ENCODE measurements at places on chromosomes 4 and X.
A peak's percentile ranks its signal among the peaks of the same experiment; 100 is the strongest.

- DNase-seq: no peak
These were observed 741 bp downstream of the SPATA18 start for GRCh38 chr4:52051615-52052474.

DNA sequence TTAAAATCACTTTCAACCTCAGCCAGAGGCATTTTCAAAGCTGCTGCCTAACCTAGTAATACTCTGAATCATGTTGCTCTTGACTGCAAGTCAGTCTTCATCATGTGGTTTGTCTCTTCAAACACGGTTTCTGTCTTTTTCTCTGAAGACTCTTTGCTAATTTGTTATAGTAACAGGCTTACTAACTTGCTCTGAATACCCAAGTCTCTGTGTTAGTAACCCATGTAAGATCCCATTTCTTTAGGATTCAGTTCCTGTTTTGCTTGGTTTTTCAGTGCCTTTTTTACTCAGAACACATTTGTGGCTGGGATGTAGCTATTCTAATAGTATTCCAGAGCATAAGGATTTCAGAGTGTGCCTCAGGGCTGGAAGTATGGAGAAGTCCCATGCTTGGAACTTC is 1450.6 kb upstream of the IGFBP7 start:
- DNase-seq: no peak

DNA sequence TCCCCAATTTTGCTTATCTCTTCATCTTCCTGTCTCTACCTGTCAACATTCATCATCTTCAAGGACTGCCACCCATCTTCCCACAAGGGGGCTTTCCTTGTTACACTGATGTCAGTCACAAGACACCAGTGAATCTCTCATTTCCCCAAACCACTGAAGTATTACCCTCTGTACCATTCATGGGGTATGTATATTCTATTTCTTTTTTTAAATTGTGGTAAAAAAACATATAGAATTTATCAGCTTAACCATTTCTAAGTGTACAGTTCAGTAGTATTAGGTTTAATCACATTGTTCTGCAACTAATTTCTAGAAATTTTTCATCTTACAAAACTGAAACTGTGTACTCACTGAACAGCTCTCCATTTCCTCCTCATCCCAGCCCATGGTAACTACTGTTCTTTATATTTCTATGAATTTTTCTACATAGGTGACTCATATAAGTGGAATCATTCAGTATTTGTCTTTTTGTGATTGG is 98.6 kb downstream of the LARP7 start:
- no peak for DNase-seq

- no peak for DNase-seq
These were observed 62.0 kb downstream of the CCSER1 start for GRCh38 chr4:90189178-90189577.

- no peak for DNase-seq
These were observed 172.9 kb downstream of the AFAP1 start for GRCh38 chr4:7766661-7767345.

DNA sequence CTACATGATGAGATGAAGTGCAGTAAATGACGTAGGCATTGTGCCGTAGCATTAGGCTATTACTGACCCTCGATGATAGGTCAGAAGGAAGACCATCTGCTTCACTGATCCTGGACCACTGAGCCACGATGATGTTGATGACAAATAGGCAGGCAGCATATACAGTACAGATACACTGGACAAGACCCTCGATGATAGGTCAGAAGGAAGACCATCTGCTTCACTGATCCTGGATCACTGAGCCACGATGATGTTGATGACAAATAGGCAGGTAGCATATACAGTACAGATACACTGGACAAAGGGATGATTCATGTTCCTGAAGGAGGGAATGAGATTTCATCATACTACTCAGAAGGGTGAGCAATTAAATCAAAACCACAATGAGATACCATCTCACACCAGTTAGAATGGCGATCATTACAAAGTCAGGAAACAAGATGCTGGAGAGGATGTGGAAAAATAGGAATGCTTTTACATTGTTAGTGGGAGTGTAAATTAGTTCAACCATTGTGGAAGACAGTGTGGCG is 50.9 kb downstream of the BEND4 start:
- no peak for DNase-seq

- DNase-seq: no peak
These were observed 2.0 kb downstream of the MSX1 start for GRCh38 chr4:4861390-4862018.

DNA sequence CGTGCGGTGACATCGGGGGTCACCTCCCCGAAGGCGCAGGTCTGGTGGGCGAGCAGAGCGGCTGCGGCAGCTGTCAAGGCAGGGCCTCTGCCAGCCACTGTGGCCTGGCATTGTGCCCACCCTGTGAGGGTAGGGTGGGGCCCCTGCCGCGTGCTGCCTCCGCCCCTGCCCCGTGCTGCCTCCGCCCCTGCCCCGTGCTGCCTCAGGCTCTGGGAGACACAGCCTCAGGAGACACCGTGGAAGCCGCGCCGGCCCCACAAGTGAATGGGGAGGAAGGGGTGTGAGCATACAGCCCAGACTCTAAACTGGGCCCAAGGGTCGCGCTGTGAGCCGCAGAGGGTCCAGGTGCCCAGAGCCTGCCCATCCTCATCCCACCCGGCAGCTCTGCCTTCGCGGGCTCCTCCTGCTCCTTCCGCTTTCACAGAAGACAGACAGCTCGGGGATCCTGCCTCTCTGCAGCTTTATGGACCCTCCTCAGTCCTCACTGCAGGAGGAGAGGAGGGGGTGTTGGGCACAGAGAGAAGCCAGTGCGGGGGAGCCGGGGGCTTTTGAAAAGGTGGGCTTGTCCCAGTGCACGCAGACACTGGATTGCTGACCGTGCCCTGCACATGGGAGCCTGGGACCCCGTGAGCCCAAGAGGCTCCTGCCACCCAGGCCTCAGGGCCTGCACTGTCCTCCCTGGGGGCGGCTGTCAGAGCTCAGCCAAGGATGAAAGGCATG is 27.4 kb downstream of the PCGF3 start:
- DNase-seq: no peak

DNA sequence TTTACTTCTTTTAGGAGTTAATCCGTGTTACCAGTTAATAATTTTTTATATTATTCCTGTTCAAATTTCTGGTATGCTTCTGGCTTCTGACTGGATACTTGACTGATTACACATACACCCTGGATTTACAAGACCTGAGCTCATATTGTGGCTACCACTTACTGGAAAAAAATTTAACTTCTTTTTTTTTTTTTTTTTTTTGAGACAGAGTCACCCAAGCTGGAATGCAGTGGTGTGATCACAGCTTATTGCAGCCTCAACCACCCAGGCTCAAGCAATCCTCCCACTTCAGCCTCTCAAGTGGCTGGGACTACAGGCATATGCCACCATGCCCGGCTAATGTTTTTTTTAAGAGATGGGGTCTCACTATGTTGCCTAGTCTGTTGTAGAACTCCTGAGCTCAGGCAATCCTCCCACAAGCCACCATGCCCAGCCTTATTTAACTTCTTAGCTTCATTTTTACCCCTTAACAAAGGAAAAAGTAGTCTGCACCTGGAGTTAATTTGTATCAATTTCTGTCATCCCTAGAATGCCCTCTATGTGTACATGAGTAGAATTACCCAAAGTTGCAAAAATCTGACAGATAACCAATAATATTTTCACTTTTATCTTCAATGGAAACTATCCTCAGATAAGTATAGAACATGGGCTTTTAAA is 50.3 kb downstream of the TMEM165 start:
- no peak for DNase-seq

- peak; percentile 29 for DNase-seq
These were observed 19.4 kb downstream of the SPRY1 start for GRCh38 chr4:123415977-123416376.

DNA sequence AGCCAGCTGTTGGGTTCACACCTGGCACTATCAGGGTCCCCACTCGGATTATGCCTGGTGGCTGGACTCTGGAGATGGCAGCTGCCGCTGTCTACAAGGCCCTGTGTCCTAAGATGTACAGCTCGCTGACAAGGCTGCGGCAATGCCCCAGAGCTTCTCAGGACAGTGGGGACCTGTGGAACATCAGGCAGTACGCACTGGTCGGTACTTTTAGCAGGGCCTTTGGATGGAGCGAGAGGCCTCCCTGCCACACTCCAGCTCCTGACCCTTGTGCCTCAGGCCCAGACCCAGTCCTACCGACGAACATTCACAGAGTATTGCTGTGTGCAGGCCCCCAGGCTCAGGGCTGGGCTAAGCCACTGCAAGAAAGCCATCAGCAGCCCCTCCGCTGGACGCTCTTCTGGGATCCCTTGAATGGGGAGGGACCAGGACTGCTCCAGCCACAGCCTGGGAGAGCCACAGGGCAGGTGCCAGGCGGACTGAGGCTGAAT is 45.7 kb upstream of the HMX1 start:
- no peak for DNase-seq

- DNase-seq: no peak
These were observed 107.0 kb downstream of the ABLIM2 start for GRCh38 chr4:8051644-8052043.

DNA sequence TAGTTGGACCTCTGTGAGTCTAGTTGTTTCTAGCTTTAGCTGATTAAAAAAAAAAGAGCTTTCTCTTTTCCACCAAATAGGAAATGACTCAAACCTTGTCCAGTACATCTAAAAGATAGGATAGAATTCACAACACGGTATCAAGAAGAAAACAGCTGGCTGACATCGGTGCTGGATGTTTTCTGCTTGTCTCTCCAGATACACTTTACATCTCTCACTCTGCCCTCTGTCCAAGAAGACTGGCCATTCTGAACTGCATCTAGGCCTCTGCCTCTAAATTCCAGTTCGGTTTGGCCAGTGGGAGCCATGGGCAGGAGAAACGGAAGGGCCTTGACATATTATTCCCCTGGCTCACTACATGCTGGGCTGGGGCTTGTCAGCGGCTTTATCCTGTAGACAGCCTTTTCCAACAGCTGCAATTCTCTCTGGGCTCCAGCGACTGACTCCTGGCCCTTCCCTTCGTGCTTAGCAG is 57.3 kb upstream of the SHISA3 start:
- no peak for DNase-seq

GRCh38 chrX:150984169-150984824 is 1.2 kb downstream of the HMGB3 start:
- no peak for DNase-seq

GRCh38 chrX:102995316-102995715 is 58.2 kb downstream of the RAB40AL start:
- no peak for DNase-seq

DNA sequence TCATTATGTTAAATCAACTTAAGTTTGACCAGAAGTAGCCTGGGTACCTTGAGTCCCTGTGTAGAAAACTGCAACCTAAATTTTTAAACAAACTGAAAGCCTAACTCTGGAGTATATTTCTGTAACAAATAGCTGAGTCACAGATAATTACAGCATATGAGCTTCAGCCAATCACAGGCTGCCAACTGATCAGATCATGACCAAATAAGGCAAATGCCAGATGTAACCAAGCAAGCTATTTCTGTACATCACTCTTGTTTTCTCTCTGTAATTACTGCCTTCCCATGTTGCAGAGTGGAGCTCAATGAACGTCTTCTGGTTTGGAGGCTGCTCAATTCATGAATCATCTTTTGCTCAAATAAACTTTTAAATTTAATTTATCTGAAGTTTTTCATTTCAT is 980.9 kb upstream of the DIAPH2 start:
- DNase-seq: no peak

- DNase-seq: no peak
These were observed 645.3 kb downstream of the TLL1 start for GRCh38 chr4:166518315-166518714.
